ENCODE measurements at places on chromosomes 7 and 10.

- DNase-seq: no peak
Measured at GRCh38 chr10:22252801-22253579, 35.2 kb upstream of the EBLN1 start.

GRCh38 chr7:79185605-79186004 is 267.9 kb downstream of the MAGI2 start:
- DNase-seq: no peak

DNA sequence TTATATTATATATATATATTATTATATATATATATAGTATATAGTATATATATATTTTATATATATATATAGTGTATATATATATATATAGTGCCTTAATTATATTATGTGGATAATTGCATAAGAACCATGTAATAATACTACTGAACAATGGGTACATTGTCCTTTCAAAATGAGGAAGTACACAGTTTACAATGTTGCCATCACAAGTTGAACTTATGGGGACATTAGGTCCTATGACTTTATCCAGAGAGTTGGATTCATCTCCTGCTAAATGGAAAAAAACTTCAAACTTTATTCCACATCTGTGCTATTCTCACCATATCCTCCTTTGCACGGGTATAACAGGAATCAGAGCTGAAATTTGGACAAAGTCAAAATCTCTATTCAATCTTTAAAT is 105.0 kb upstream of the AGR3 start:
- DNase-seq: no peak

GRCh38 chr10:4586776-4587175 is 239.2 kb upstream of the AKR1E2 start:
- DNase-seq: no peak

- no peak for DNase-seq
Measured at GRCh38 chr10:21368022-21368582, 157.4 kb downstream of the SKIDA1 start.

Data from GDM1 (cell line).